NCI-H345 (cell line): ENCODE measurements at places on chromosomes 16 and 17.

DNA sequence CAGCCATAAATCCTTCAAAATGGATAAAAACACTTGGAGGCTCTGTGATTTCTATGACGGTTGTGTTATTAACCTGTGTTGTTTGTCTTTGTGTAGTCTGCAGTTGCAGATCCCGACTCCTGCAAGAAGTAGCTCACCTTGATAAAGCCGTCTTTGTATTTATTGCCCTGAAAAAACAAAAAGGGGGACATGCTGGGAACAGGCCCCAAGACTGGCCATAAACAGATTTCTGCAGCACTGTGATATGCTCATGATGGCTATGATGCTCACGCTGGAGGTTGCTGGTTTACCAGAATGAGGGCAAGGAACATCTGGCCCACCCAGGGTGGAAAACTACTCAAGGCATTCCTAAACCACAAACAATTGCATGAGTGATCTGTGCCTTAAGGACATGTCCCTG is 71.0 kb downstream of the LGALS9 start:
- no peak for DNase-seq

- DNase-seq: peak; percentile 12
These were observed 562 bp downstream of the ZC3H7A start for GRCh38 chr16:11796227-11797165.

GRCh38 chr17:1985686-1986085 is 39.4 kb downstream of the RTN4RL1 start:
- no peak for DNase-seq

DNA sequence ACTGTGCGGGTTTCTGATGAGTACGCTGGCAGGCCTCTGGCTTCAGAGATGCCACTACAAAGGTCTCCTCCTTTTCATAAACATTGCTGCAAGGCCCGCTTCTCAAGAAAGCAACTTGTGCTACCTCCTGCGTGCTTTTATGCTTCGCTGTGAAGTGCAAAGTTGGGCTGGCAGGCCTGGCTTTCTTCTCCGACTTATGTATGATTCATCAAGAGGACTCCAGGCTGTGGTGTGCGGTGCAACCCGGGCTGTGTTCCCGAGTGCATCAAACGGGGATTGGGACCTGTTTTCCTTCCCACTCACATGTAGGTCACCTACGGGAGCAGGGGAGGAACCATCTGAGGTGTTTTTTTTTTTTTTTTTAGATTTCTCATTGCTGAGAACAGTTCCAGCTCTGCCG is 534.1 kb downstream of the WWOX start:
- no peak for DNase-seq

- DNase-seq: no peak
These were observed 618.7 kb downstream of the WWOX start for GRCh38 chr16:78718141-78718540.

DNA sequence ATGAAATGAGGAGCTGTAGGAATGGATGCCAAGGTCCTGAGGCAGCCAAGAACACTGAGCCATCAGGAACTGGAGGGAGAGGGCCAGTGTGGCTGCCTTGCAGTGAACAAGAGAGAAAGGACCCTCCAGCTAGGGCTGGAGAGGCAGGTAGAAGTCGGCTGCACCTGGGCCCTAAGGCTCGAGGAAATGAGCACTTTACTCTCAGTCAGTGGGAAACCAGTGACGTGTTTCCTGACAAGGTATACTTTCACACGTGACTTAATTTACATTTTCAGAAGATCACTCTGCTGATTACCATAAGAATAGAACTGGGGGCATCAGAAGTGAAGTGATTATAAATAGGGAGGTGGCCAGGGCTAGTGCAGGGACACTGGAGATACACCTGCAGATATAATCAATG is 115.2 kb downstream of the C17orf67 start:
- no peak for DNase-seq

DNA sequence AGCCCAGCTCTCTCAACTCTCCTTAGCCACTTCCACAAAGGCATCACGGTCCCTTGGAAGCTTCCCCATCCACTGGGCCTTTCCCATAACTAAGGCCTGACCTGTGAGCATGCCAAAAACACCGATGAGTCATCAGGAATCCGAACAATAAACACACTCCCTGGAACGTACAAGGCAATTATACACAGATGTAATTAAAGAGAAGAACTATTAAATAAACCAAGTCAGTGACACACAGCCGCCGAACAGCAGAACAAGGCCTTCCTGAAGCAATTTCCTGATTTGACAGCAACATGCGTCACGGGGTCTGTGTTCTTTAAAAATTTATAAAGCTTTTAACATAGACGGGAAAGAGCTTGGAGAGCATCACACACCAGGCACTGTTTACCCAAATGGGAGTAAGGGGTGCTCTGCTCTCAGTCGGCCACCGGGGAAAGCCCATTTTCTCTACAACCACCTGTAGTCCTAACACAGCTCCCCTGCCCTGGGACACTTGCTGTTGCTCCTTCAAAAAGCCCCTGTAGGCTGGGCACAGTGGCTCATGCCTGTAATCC is 29.4 kb downstream of the COG7 start:
- peak; percentile 2 for DNase-seq

- no peak for DNase-seq
These were observed 47.5 kb downstream of the RNF213 start for GRCh38 chr17:80307994-80308691.

DNA sequence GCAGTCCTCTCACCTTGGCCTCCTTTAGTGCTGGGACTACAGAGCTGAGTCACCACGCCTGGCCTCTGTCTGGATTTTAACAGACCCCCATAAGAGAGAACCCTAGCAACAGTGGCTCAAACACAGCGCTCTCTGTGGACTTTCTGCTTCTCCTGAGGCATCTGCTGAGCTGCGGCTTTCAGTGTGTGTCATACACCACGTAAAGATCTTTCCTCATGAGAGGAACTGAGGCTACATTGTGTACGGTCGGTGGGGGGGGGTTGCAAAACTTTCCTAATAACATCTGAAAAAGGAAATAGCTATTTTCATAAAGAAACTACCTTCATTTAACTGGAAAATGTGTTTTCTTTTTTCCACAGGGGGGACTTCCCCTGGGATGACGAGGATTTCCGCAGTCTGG is 32.9 kb downstream of the DEF8 start:
- DNase-seq: no peak

GRCh38 chr16:66483689-66484452 is 56.8 kb downstream of the BEAN1 start:
- DNase-seq: peak; percentile 63

- DNase-seq: no peak
These were observed 223.6 kb upstream of the CIBAR2 start for GRCh38 chr16:85335584-85336491.

DNA sequence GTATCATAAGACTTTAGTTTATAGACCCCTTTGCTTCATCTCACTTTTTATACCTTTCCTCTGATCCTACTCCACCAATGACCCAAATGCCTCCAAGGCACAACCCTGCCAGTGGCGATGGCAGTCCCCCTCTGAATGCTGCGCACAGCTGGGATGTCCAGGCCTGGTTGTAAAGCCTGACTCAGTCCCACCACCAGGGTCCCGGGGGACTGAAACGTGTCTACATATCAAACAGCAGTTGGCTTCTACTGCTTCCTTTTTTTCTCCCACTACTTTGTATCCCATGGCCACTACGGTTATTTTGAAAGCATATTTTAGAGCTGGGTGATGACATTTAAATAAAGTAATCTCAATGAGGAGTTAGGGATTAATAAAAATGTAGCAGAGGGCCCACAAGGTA is 329.8 kb upstream of the PSMD7 start:
- no peak for DNase-seq

- DNase-seq: no peak
These were observed 5.2 kb downstream of the G6PC3 start for GRCh38 chr17:44075598-44076293.

DNA sequence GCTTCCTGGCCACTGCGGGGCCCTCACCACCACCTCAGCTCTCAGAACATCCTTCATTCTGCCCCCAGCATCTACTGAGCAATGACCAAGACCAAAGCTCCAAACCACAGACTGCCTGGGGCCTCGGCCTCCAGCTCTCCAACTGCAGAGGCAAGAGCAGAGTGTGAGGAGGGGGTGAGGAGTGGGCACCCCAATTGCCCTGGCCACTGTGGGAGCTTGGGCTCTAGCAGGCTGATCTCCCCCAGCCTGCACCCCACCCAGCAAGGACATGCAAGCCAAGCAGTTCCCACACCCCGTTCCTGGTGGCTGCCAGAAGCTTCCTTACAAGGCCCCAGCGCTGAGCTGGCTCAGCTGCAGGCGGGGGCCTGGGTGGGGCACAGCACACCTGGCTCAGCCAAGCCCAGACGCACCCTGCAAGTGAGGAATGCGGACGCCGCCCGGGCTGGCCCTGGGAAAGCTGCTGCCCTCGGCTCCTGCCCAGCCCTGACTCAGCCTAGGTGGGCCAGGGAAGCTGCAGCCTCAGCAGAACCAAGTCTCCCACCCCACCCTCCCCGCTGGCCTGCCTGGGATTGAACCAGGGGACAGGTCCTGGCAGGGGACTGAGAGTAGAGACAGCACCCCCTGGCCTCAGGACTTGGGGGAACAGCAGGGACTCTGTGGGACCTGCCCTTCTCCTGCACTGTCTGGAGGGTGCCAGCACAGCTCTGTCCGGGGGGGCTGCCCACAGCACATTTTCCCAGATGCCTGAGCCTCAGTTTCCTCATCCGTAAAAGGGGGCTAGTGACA is 29.7 kb upstream of the KRT17 start:
- DNase-seq: no peak

GRCh38 chr16:59463776-59464175 is 729.7 kb upstream of the GOT2 start:
- DNase-seq: no peak

DNA sequence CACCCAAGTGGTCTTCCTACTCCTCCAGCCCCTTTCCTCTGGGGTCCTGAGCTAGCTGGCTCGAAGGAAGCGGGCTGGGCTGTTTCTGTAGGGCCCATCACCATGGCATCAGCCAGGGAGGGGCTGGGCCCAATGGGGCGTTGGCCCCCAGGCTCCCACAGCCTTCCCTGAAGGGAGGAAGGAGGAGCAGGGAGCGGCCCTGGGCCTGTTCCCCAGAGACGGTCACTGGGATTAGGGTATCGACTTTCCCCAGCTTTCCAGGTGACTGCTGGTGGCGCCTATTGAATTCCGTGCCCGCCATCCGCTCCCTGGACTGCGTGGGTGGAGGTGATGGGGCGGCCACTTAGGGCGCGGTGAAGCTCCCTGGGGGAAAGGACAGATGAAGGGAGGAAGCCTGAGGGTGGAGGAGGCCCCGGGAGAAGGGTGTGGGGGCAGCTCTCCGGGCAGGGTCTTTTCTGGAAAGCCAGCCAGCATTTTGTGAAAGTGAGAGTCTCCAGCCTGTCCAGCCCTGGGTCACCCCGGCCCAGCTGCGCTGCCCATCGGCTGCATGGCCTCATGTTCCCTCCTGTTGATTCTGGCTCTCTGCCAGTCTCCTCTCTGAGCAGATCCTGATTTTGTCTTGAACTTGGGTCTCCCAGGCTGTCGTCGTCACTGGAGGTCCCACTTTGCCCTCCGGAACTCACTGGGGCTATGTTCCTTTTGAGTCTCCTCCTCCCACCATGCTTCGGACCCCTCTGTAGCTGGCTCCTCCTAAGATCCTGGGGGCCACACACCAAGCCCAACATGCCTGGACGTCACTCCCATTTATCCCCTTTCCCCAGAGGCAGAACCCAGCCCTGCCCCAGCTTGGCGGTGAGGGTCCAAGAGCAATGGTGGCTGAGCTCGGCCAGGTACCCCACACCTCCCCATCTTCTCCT is 9.8 kb downstream of the NHERF1 start:
- no peak for DNase-seq

GRCh38 chr17:68200689-68201417 is 47.0 kb upstream of the AMZ2 start:
- DNase-seq: peak; percentile 83

DNA sequence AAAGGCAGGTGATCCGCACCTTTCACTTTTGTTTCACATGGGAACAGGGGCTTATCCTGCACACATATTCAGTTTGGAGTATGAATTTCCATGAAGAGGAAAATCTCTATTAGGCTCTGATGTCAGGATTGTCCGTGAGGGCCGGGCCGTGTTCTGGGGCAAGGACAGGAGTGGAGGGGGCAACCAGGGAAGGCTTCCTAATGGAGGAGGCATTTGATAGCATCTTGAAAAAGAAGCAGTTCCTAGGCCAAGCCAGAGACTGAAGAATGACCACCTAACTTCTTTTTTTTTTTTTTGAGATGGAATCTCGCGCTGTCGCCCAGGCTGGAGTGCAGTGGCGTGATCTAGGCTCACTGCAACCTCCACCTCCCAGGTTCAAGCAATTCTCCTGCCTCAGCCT is 174.2 kb downstream of the SEC14L1 start:
- DNase-seq: no peak

GRCh38 chr17:57468932-57469775 is 212.8 kb downstream of the MSI2 start:
- DNase-seq: peak; percentile 55

GRCh38 chr16:3832668-3833067 is 47.8 kb downstream of the CREBBP start:
- no peak for DNase-seq

GRCh38 chr17:75565066-75565465 is 22.5 kb upstream of the MYO15B start:
- DNase-seq: no peak

DNA sequence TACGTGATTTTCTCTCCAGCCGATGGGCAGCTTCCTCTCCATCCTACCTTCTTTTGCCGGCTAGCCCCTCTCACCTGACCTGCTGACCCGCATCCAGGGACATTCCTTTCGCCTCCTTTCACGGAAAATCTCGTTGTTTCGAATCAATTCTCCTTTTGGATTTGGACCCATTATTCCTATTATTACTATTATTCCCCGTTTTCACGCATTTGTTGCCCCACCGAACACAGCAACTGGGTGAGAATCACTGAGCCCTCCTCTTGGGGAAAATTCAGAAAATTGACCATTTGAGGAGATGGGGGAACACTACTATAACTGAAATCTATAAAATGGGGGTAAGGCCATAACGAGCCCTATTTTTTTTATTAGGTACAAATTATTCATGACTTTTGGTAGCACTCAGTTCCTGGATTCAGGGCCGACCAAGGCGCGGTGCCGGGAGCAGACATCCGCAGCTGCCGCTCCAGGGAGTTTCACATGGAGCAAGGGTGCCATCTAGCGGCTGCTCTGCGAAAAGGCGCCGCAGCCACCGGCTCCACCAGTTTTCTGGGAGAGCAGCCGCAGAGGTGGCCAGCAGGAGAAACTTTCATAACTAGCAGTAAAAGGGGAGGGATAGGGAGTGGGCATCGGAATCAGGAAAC is 3.3 kb upstream of the HOXB8 start:
- DNase-seq: peak; percentile 79

DNA sequence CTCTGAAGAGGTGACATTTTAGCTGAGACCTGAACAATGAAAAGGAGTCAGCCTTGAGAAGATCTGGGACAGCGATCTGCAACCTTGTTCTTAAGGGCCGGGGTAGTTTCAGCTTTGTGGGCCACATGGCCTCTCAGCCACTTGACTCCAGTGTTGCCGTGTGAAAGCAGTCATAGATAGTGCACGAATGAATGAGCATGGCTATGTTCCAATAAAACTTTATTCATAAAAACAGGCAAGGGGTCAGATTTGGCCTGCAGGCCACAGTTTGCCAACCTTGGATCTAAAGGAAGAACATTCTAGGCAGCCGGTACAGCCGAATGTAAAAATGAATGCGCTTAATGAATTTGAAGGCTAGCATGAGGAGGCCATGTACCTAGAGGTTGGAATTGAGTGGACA is 83.5 kb downstream of the ABCC6 start:
- DNase-seq: no peak

- DNase-seq: no peak
These were observed 150.1 kb downstream of the CYB561 start for GRCh38 chr17:63295839-63296590.
